ENCODE measurements at places on chromosomes 11 and 22.
A peak's percentile ranks its signal among the peaks of the same experiment; 100 is the strongest.

DNA sequence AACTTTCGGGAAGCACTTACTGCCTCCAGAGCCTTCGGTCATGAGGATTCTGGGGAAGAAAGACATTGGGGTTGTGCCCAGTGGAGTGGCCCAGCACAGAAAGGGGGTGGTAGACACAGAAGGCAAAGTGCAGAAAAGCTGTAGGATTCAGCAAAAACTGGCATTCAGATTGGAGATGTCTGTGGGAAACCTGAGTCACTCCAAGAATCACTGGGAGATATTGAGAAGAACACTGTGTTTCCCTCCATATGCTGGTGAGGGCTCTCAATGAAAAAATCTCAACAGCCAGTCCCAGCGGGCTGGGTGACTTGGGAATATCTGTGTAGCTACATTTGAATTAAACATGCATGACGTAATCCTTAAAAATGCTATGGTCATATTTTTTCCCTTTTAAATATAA, 61.2 kb upstream of the RCN1 start:
- DNase-seq, result no peak

- DNase-seq, result peak; percentile 46
Measured at GRCh38 chr11:65424205-65425104, 1.9 kb downstream of the NEAT1 start.

GRCh38 chr11:76670485-76671236, at the start of gene LRRC32:
TSS of gene LRRC32 (minus strand) at chr11:76670747. CDS start at chr11:76665954, 4,793 bp downstream.
- peak; percentile 74 for DNase-seq

DNA sequence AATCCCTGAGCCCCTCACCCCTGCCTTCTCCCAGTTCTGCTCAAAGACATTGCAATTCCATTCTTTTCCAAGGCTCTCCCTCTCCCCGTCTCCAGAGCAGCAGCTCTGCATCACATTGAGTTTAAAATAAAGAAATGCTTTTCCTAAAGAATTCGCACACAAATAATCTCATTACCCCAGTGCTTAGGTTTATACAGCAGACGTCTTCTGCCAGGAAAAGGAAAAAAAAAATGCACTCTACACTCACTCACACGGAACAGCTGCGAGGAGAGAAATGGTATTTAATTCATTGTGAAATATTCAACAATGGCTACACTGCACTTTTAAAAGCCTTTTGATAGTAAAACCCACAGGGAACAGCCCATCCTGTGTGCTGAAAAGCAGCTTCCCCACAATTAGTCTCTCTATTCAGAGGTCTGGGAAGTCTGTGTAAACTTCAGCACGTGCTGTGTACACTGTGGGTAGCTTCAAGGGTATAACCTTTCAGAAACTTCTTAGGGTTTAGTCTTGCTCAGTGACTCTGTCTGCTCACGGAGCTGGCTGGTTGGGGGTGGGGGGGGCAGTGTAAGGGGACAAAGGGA, 42.8 kb downstream of the ETS1 start:
- DNase-seq, result no peak

DNA sequence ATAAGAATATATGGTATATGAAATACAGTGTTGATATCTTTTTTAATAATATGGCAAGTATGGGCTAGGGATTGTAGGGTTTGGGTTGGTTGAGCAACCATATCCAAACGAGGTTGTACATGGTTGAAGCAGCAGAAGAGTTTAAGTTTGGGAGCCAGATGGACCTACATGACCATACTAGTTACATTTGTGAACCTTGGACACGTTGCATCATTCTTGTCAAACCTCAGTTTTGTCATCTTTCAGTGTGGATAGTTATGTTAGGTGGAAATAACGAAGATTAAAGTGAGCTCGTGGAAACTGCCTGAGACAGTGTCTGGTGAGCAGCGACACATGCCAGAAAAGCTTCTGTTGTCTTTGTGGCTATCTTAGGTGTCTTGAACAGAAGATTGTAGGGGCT, 307.1 kb upstream of the KIRREL3 start:
- DNase-seq, result no peak

DNA sequence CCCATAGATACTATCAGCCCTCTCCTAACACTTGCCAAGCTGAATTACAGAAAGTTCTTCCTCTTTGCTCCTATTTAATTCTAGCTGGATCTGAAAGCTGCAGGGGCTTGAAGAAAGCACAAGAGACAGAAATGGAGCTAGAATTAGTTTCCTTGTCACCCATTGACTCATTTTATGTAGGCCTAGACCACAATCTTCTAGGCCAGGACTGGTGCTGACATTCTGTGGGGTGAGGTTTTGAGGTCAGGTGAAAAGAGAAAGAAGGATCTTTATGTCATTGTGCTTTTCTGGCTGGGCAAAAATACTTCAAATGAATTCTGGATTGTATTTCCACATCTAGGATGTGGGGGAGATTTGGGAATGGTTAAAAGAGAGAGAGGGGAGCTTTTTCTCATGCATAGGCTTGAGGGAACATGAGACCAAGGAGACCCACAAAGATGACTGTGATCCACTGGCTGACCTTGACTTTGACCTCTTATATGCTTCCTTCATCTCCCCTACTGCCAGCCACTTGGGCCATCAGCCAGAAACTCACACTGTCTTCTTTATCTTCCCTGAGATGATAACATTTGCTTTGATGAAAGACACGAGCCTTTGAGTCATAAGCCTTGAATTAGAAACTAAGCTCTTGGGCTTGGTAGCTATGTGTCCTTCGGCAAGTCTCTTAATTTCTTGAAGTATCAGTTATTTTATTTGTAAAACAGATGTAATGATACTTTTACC, 274.9 kb upstream of the CADM1 start:
- no peak for DNase-seq

DNA sequence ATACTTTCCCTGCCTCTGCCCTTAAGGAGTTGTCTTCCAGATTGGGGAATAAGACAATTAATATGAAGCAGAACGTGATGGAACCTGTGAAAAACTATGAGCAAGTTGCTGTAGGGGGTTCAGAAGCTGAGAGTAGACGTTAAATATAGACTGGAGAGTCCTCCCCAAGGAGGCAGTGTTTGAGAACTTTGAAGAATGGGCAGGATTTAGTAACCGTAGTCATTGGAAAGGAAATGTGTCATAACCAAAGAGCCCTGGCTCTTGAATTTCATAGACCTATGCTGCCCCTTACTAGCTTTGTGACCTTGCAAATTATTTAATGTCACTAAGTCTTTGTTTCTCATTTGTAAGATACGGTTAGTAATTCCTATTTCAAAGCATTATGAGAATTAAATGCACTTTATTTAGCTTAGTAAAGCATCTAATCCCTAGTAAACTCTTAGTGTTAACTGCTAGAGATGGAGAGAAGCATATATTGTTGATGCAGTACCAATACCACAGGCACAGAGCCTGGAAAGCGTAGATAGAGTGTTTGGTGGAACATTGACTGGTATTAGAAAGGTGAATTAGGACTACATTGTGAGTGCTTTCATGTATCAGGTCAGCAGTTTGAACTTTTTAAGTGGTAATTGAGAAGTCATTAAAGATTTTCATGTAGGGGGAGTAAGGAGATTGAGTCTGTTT, 54.1 kb downstream of the MCAM start:
- DNase-seq, result no peak

GRCh38 chr22:29481265-29482000, 1.4 kb downstream of the NEFH start:
- DNase-seq, result no peak

- no peak for DNase-seq
Measured at GRCh38 chr11:126135235-126136176, 72.8 kb upstream of the CDON start.

DNA sequence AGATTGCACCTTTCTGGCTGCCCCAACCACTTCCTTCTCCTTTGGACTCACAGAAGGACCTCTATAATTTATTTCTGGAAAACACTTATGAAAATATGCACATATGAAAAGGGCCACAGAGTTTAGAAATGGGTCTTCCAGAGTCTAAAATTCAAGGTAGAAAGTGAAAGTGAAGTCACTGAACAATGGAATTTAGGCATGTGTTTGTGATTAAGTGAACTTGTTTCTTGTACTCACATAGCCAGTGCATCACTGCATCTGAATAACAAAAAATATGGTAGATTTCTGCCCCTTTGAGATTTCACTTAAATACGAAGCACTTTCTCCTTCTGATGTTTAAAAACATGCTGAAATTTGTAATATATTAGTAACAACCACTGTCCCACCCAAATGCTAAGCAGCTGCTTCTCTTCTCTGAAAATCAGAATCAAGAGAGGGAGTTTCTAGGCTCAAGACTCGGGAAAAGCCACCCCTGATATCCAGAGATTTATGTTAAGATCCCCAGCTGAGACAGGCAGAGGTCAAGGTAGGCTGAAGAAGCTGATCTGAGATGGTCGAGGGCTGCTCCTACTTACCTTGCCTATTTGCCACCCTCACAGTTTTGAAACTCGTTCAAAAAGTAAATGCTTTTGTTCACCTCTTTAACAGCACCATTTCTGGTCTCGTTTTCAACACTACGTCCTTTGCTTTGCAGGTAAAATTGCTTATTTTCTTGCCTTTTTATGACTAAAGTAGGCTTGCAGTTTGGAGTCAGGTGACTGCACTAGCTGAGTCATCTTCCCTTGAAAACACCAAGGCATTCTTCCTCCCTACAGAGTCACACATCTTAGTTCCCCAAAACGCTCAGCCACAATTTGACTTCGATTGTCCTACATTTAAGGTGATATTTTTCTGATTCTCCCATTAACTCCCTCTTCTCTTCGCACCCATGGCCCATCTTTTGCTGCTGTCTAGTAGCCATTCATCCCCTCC, at the start of gene XKR3:
Gene XKR3, minus strand, starts transcription at position 696 of the 972 bp plus-strand sequence. CDS start 17,338 bp downstream, outside the sequence.
- DNase-seq, result no peak

- DNase-seq, result no peak
Measured at GRCh38 chr11:114845766-114846415, 167.6 kb downstream of the NXPE2 start.

DNA sequence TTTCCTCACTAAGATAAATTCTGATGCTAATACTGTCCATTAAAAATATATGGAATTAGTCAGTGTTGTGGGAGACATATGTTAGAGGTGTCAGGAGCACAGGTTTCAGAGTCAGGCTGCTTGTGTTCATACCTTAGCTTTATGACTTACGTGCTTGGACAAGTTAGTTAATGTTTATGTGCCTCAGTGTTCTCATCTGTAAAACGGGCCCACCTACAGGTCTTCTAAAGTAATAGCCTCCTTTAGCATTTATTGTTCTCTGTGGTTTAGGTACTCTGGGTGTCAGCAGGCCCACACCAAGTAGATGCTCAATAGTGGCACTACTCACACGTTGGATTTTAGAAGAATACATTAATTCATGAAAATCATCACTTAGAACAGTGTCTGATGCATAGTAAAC, 308.7 kb upstream of the ZC3H12C start:
- DNase-seq, result no peak

DNA sequence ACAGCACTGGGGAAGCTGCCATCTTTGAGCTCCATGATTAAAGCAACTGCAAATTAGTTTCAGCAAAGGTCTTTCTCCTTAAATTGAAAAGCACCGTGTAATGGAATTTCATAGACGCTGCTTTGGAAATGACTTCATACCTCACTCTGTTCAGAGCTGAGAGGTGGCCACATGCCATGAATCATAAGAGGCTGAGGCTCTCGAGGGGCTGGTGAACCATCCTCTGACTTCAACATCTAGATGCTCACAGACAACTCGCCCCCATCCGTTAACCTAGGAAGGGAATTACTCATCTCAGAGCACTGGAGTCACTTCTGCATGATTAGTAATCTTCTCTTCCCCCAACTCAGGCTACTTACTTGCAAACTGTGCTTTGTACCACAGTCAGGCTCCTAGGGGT, 122.3 kb downstream of the RCN1 start:
- no peak for DNase-seq

DNA sequence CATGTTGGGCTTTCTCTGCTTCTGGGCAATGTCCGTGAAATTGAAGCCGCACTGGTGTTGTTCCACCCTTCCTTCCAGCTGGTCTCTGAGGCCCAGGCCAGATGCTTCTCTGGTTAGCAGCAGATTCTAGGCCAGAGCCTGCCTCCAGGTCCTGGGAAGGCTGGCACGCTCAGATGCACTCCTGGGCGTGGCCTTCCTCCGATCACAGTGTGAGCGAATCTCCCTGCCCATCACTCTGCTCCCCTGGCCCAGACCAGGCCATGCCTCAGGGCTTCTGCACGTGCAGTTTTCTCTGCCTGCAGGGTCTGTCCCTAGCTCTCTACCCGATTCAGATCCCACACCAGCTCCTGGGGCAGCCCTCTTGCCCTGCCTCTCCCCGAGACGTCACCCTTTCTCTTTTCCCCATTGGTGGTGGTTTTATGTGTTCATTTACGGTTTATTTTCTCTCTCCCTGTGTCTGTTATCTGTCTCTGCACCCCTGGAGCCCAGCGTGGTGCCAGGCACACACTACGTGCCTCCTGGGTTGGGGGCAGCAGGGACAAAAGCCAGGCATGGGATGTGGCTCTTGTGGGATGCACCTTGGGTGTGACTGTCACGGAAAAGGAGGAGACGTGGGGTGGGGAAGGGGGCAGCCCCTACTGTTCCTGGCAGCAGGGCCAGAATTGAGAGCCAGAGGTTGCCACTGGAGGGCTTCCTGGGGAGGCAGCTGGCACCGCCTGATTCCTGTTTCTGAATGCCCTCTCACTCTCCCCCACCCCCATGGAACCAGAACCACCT, 66.0 kb downstream of the KCNQ1 start:
- peak; percentile 45 for DNase-seq

- no peak for DNase-seq
Measured at GRCh38 chr11:134266841-134267251, 9.3 kb upstream of the GLB1L3 start.

DNA sequence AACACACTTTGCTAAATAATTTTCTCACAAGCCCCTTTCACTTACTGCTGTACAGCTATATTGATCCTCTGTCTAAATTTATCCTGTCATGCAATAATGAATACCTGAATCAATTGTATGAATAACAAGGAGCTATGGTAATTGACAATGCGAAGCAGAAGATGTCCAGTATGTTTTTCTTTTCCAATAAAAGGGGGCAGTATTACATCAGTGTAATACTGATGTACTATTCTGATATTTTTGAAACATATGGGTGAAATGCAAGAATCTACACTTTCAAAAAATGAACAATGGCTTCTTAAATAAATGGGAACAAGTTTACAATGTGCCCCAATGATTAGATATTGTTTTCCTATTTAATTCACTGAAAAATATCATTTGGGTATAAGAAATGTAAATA, 315.1 kb downstream of the SOX6 start:
- DNase-seq, result no peak

- DNase-seq, result no peak
Measured at GRCh38 chr11:47305734-47306483, 36.0 kb downstream of the MADD start.

DNA sequence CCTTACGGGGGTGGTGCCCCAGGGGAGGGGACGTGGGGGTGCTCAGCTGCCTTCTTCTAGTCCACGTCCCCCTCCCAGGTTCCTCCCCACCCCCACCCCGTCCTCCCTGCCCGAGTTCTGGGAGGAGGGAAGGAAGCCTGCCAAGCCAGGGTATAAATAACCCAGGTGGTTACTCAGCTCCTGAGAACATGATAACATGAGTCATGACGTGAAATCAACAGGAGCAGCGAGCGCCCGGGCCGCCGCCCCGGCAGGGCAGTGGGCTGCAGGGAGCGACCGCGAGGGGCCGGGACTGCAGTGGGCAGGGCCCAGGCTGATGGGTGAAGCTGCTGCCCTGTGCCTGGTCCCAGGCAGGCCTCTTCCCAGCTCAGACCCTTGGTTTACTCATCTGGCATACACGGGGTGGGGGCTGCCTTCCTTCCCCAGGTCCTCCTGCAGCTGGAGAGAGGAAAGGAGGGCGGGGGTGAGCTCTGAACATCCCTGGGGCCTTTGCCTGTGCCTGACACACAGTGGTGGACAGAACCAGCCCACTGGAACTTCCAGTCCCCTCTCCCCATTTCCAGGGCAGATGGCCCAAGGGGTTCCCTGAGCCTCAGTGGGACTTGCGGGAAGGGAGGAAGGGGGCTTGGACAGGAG, 8.8 kb upstream of the PDGFB start:
- peak; percentile 90 for DNase-seq

- DNase-seq, result no peak
Measured at GRCh38 chr11:44398266-44399030, 88.5 kb upstream of the ALX4 start.

- DNase-seq, result no peak
Measured at GRCh38 chr11:127073621-127074020, 73.1 kb upstream of the KIRREL3 start.
